Activated gamma-delta T cell treated with Interleukin-2 at 50 U/mL for 16 hours (primary cell): ENCODE measurements at places on chromosomes 12 and 14.

DNA sequence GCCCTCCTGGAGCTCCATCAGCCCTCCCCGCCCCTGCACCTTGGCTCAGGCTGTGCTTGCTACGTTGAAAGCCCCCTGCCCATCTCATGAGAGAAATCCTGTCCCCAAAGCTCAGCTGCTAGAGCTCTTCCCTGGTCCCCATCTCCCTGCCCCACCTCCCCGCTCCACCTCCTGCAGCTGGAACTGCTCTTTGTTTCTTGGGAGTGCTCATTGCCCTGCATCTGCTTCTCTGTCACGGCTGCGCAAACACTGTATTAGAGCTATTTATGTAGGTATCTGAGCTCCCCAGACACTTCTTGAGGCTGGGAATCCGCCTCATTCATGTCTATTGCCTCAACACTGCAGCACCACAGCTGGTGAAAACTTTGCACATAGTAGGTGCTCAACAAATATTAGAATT is 32.8 kb upstream of the PRIMA1 start:
- no peak for DNase-seq

DNA sequence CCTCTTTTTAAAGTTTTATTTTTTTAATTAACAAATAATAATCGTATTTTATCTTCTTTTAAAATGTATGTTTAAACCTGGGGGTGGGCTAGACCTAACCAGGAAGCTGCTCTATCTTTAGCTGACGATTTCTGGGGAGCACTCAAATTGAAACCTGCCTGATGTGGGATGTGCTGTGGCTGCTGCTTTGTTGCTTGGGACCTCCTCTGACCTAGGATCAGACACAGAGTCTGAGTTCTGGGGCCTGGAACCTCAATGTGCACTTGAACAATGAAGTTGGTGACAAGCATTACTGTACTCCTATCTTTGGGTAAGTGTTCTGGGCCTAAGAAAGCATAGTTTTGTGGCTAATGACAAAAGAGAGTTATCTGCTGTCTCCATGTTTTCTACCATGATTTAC is 386.7 kb downstream of the DAD1 start:
- DNase-seq: no peak

GRCh38 chr12:6534945-6535696 is 804 bp downstream of the GAPDH start:
- peak; percentile 63 for DNase-seq

- no peak for DNase-seq
These were observed 202.7 kb downstream of the FBXL14 start for GRCh38 chr12:1391722-1392121.

- DNase-seq: no peak
These were observed 17.1 kb downstream of the GMFB start for GRCh38 chr14:54471641-54472040.

DNA sequence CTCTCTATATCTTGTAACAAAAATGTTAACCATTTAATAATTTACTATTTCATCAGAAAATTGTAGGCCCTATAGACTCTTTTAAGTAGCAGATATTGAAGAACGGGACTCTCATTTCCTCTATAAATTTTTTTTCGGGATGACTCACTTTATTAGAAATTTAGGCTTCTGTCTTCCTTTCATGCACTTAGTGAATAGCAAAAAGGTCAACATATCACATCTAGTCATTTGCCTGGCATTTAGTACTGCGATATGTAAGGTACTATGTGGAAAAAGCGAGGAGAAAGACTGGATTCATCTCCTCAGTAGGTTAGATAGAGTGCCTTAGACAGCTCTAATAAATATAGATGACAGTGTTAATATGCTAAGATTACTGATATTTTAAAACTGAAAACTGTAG is 166.3 kb upstream of the PTPRQ start:
- DNase-seq: no peak

DNA sequence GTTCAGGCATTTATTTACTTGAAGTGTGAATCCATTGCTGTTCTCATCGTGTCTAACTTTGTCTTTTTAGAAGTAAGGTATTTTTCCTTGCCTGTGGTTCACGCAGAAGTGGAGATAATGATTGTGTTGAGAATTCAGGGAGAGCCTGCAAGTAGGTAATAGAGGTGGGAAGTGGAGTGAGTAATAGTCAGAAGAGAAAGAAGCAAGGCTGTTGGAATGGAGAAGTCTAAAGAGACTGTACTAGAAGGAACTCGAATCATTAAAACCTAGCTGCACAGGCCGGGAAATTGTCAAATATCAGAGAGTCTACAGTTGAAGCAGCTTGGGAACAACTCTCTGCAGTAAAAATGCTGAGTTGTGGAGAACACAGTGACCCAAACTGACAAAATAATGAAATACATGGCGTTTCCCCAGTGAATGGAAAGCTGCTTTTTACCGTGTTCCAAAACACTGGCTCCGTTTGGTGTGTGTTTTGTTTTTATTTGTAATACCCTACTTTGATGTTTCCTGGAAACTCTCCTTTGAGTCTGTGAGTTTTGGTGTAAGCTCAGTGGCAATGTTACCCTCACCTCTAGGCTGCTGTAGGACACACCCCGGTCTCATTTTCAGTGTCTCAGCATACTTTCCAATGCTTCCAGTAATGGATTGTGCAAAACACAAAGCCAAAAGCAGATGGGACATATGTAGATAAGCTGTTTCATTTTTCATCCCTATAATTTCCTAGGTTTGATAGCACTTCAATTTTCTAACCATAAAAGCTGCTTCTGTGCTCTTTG is 146.6 kb downstream of the CRADD start:
- no peak for DNase-seq

GRCh38 chr12:65501093-65501621 is 222.7 kb downstream of the MSRB3 start:
- DNase-seq: no peak

GRCh38 chr12:31407562-31407961 is 81.6 kb upstream of the SINHCAF start:
- DNase-seq: no peak

GRCh38 chr14:21018781-21019180 is 6.1 kb downstream of the NDRG2 start:
- no peak for DNase-seq

- DNase-seq: no peak
These were observed 205.0 kb downstream of the SUDS3 start for GRCh38 chr12:118581371-118581770.

- DNase-seq: no peak
These were observed 1324.0 kb upstream of the USP15 start for GRCh38 chr12:60935981-60936761.

DNA sequence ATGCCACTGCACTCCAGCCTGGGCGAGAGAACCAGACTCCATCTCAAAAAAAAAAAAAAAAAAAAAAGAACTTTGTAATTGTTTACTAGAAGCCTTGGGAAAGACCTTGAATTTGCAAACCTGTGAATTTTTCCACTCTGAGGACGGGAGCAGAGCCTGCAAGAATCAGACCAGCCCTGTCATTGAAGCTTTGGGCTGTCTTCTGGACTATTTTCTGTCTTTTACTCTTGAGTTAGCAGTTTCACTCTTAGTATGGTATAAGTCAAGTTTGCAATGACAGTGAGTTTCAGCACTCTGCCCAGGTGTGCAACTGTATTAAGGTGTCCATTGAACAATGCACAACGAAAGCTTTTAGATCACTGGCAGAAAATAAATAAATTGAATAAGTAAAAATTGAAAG is 81.4 kb upstream of the KRAS start:
- DNase-seq: no peak
